Activated CD4-positive, CD25-positive, alpha-beta regulatory T cell (primary cell): ENCODE measurements at places on chromosomes 12 and 14.

- DNase-seq, result no peak
Measured at GRCh38 chr14:78933166-78933565, 763.0 kb downstream of the NRXN3 start.

DNA sequence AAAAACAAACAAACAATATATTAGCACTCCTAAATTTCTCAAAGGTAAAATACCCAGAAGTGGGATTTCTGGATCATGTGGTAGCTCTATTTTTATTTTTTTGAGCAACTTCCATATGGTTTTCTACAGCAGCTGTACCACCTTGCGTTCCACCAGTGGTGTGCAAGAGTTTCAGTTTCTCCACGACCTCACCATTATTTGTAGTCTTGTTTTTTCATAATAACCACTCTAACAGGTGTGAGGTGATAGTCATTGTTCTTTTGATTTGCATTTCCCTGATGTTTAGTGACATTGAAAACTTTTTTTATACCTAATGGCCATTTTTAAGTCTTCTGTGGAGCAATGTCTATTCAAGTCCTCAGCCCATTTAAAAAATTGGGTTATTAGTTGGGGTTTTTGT lies 127.3 kb upstream of the SLC38A2 start:
- DNase-seq, result no peak

DNA sequence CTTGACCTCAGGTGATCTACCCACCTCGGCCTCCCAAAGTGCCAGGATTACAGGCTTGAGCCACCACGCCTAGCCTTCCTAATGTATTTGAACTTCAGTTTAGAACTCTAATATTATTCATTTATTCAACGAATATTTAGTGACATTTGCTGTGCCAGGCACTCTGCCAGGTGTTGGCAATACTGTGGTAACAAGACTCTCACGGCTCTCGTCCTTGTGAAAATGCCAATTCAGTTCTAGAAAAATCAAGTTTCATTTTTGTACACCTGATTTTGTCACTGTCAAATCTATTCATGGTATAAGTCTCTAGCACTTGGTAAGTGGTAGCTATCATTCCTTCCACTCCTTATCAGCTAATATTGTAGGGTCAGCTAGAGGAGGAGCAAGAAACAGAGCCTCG lies 6.3 kb upstream of the PWP1 start:
- DNase-seq, result no peak

GRCh38 chr12:38282886-38283285 lies 33.7 kb upstream of the ALG10B start:
- no peak for DNase-seq

- DNase-seq, result no peak
Measured at GRCh38 chr14:76456891-76457586, 81.1 kb downstream of the ESRRB start.

DNA sequence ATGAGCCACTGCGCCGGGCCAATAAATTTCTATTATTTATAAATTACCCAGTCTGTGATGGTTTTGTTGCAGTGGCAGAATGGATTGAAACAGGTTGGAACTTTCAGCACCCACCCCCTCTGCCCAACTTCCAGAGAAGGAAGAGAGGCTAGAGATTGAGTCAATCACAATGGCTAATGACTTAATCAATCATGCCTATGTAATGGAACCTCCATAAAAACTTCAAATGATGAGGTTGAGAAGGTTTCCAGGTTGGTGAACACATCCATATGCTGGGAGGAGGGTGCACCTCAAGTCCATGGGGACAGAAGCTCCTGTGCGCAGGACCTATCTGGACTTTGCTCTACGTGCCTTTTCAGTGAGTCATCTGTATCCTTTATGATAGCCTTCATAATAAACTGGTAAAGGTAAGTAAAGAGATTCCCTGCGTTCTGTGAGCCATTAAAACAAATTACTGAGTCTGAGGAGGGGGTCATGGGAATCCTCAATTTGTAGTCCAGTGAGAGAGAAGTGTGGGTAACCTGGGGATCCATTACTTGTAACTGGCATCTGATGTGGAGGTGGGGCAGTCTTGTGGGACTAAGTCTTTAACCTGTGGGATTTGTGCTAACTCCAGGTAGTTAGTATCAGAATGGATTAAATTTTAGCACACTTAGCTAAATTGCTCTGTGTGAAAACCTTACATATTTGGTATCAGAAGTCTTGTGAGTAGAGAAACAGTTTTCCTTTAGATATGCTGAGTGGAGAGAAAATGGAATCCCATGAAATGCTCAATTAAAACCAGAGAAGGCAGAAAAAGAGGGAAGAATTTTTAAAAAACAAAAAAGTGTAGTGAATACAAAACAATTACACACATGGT lies 11.7 kb upstream of the NGDN start:
- no peak for DNase-seq

- no peak for DNase-seq
Measured at GRCh38 chr12:102958073-102958829, 777 bp downstream of the ASCL1 start.

- no peak for DNase-seq
Measured at GRCh38 chr12:81957631-81958030, 198.5 kb upstream of the PPFIA2 start.

DNA sequence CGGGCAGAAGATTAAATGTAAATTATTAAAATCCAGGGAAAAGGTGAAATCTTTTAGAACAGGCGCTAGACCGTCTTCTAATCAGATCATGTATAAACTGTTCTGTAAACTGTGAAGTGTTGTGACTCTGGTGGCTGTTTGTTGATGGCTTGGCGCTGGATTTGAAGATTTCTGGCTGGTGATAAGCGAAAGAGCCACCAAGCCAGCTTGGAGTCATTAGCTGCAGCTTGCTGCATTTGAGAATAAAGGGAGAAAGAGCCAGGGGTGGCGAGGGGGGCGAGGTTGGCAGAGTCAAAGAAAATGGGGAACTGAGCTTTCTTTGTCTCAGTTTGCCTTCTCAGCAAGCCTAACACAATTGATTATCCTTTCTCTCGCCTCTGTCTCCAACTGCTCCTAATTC lies 8.0 kb downstream of the SYNDIG1L start:
- no peak for DNase-seq

DNA sequence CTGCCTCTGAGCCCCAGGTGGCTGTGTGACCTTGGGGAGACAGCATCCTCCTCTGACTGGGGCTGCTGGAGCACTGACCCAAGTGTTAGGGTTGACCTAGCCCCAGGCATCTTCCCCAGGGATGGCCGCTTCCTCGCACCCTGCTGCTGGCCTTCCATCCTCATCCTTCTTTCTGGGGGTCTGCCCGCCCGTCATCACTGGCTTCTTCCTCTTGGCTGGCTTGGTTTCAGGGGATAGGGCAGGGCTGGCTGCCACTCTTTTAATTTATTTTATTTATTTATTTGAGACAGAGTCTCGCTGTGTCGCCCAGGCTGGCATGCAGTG lies 3.5 kb downstream of the TEDC1 start:
- no peak for DNase-seq

DNA sequence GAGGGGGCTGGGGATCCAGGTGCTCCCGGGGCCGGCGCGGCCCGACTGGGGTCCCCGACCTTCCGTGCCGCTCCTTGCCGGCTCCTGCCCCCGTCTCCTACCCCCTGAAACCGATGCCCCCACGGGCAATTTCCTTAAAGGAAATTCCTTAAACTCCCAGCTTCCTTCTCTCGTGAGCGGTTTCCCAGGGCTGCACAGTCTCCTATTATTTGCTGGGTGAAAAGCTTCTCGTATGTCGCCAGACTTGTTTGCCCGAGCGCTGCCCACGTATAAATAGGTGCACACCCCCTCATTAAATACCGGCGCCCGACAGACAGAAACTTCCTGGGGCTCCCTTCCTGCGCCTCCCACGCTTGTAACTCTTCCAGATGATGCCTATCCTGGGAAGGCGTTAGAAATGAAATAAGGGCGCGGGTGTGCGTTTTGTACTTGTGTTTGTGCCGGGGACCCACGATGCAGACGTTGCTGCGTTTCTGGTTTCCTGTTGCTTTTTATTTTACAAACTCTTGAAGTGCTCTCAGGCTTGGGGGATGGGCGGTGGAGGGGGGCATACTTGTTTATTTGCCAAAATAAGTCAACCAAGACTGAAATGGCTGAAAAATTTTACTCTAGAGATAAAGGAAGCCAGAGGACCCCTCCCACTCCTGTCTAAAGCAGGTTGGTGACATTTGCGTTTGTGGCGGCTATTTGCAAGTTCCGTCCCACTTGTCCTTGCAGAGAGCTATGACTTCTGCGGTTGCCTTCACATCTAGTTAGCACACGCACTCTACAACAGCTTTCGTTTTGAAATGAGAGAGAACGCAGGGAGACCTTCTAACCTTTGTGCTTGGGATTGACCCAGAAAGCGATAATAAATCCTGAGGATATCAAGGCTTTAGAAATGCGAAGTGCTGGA lies 1.0 kb downstream of the HIP1R start:
- DNase-seq, result no peak

- DNase-seq, result no peak
Measured at GRCh38 chr12:92495108-92495507, 207.7 kb upstream of the PLEKHG7 start.

GRCh38 chr12:52230364-52231281 lies 2.4 kb upstream of the KRT7 start:
- no peak for DNase-seq

DNA sequence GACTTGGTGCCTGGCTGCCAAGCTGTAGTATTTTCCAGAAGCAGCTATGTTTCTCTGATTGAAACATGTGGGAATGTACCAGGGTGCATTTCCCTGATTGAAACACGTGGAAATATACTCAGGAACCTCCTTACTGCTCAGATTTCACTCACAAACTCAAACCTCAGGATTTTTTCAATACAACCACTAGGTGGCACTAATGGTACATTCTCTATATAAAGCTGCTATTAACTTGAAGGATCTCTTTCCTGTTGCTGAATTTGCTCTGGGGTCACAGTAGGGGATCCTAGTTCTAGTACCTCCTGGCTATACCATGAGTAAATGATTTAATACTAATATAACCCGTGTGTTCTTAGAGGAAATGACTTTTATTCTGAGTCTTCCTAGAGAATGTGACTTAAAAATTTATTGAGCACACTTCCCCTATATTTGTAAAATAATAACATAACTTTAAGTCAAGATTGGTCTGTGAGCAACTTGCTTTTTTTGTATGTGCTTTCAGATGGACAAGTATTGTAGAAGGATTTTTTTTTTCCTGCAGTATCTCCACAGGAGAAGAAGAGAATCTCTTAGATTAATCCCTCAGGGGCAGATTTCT lies 173.8 kb upstream of the MIS18BP1 start:
- no peak for DNase-seq

DNA sequence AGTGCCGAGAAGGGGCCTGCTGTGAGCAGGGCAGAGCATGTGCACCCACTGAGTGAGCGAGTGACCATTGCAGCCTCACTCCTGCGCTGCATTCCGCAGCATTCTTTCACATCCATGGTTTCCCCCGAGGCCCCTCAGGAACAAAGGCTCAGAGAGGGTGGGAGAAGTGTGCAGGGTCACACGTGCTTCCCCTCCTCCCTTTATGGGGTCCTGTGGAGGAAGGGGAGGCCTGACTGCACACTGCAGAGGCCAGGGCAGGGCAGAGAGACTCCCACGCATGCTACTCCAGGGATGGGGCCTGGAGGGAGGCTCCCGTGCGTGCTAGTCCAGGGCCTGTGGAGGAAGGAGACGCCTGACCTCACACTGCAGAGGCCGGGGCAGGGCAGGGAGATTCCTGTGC lies 63.2 kb downstream of the DIO3 start:
- DNase-seq, result no peak

- no peak for DNase-seq
Measured at GRCh38 chr14:52735921-52736489, 6.0 kb downstream of the STYX start.

DNA sequence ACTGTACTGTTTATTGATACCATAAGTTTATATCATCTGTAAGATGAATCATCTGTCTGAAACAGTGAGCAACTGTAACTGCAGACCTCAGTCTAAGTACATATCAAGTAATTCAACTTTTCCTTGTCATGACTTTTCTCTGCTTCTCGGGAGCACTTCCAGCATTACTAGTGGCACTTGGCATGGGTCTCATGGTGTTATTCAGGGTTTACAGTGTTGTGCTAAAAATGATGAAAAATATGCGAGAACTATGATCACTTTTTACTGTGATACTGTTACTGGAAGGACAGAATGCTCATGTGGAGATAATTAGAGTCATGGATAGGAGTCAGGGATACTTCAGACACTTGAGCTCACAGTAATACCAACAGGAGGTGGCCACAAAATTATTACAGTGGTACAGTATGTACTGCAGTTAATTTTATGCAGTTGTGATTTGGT lies 8.3 kb downstream of the KTN1 start:
- no peak for DNase-seq

DNA sequence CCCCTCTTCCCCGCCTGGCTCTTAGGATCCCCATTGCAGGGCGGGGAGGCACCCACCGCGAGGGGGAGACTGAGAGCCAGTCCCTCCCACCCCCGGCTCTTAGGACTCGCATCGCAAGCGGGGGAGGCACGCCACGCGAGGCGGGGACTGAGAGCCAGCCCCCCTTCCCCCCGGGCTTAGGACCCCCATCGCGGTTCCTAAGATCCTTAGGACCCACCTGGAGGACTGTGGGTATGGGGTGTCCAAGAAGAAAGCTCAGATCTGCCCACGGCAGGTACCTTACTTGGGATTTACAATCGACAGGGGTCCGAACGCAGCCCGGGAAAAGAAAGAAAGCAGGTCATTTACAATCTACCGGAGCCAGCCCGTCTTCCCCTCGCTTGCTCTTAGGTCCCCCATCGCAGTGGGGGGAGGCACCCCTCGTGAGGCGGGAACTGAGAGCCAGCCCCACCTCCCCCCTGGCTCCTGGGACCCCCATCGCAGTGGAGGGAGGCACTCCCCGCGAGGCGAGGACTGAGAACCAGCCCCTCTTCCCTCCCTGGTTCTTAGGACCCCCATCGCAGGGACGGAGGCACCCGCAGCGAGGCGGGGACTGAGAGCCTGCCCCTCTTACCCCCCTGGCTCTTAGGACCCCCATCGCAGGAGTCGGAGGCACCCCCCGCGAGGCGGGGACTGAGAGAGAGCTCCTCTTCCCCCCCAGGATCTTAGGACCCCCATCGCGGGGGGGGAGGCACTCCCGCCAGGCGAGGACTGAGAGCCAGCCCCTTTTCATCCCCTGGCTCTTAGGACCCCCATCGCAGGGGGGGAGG lies 43.7 kb downstream of the DDX11 start:
- peak; percentile 30 for DNase-seq

- DNase-seq, result no peak
Measured at GRCh38 chr12:14422516-14423230, 57.2 kb downstream of the ATF7IP start.

GRCh38 chr14:27916326-27916725 lies 850.3 kb upstream of the FOXG1 start:
- no peak for DNase-seq

GRCh38 chr12:5166976-5167375 lies 123.3 kb downstream of the KCNA5 start:
- no peak for DNase-seq

DNA sequence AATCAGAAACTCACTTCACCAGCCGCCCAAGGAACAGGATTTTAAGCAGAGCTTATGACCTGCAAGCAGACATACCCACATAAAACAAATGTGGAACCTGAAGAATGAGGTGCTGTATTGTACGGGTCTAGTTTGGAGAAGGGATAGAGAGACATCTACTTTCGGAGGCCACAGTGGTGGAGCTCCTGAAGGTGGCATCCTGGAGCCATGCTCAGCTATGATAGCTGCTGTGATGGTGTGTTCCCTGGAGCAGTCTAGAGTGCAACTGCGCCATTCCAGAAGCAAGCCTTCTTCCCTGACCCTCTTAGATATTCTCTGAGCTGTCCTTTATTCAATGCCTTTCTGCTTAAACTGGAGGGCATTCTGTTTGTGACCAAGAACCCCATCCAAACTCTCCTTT lies 402.6 kb downstream of the FUT8 start:
- no peak for DNase-seq

GRCh38 chr12:84355561-84355960 lies 557.0 kb downstream of the SLC6A15 start:
- no peak for DNase-seq

GRCh38 chr12:18270958-18271460 lies 9.7 kb downstream of the PIK3C2G start:
- DNase-seq, result no peak

GRCh38 chr12:69330475-69331473 lies 17.4 kb upstream of the LYZ start:
- peak; percentile 39 for DNase-seq
